ENCODE measurements at places on chromosomes 5 and 9.

- no peak for DNase-seq
Measured at GRCh38 chr5:106523852-106524251, 1146.9 kb downstream of the EFNA5 start.

- DNase-seq = no peak
Measured at GRCh38 chr5:55418994-55419968, 111.5 kb downstream of the MTREX start.

DNA sequence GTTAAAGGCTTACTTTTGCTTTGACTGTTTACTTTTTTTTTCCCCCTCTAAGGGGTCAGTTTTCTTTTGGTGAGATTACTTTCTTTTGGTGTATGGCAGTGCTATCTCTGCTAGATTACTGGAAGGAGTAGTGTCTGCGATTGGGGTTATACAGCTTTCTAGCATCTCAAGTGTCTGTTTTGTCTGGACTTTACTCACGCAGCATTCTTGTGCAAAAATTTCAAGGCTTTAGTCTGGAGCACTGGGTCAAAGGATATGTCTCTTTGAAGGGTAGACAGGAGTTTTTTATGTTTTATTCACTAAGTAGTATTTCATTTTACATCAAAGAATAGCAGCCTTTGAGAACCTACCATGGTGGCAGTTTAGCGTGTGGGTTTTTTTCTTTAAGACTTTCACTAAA lies 52.6 kb downstream of the NDUFS4 start:
- DNase-seq = no peak

- DNase-seq = no peak
Measured at GRCh38 chr5:1912951-1913565, 30.3 kb upstream of the IRX4 start.

- no peak for DNase-seq
Measured at GRCh38 chr5:157917491-157917890, 58.5 kb upstream of the CLINT1 start.

GRCh38 chr9:31776471-31776870 lies 608.0 kb upstream of the ACO1 start:
- DNase-seq = no peak

DNA sequence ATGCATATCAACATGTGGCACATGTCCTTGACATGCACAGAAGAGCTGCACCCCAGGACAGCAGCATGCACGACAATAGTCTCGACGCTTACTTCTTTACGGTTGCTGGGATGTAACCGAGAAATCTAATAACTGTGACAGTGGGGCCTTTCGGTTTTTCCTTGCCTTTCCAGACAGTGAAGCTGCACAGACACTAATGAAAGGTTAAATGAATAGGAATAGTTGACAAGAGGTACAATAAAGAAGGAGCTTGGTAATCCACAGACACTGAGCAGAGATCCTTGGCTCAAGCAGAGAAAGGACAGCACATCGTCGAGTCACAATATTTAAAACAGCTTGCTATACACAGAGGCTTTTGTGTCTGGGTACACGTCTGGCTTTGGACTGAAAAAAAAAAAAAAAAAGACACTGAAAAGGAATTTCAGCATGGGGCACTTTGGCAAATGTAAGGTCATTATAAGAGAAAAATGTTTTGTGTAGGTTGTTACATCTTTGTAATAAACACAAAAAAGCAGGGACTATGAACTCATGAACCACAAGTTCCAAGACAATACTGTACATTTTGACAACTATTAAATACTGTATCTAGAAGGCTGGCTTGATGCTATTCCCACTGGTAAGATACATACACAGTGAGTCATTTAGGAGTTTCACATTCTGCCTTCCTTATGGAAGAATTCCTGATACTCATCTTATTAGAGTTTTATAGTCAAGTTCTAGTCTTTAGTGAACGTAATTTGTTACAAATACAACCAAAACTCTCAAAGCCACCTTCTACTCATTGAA lies 5.6 kb downstream of the BNC2 start:
- DNase-seq = no peak

GRCh38 chr9:107749787-107750444 lies 260.3 kb upstream of the KLF4 start:
- DNase-seq = no peak

DNA sequence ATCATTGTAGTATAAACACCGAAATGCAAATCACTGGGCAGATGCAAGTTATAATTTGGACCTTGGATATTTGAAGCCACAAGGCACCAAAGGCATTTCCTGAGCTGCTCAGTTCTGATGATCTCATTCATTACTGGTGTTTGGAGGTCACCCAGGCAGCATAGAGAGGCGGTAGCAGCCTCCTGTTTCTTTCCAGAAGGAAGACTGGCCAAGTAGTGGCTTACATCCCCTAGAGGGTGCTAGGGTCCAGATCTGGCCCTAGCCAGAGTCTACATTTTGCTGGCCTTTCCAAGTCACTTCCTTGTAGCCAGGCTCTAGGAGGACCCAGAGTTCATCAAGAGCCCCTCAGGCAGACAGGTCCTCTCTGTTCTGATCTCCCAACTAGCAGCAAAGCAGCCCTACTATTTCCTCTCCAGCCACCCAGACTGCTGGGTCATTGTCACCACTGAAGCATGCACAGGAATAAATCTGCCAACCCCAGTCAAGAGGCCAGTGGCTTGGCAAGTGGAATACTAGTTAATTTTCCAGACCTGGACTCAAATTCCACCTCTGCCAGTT lies 33.4 kb upstream of the TTC1 start:
- no peak for DNase-seq

DNA sequence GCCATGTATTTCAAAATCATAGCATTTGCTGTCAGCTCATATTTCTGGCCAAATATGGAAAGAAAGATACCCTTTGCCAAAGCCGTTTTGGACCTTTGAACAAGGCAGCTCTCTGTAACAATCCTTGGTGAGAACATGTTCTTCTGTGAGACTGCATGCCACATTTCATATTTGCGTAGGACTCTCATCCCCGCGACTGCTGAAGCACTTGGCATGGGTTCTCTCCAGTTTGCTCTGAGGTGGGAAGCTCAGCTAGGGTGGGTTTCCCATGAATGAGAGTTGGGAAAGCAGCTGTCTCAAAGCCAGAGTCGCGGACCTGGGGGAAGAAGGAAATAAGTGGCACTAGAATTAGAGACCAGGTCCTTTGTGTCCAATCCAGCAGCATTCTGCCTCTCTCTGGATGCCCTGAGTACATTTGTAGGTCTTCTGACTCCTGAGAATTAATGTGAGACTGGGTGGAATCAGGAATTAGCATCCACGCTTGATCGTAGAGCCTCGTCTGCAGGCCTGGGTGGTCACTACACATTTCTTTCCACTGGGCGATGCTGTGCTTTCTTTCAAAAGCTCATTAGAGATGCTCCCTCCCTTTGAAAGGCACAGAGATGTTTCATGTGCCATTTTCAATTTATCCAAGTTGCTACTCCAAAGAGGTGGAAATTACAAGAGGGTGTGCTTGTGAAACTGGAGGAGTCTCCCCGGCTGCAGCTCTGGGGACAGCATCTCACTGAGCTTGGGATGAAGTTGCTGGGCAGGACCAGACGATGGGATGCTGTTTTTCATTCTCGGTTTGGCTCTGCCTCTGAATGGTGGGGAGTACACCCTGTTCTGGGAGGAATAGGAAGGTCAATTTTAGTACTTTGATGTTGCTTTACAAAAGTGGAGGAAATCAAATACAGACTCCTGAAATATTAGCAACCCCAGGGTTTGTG lies 197.2 kb downstream of the GADD45G start:
- no peak for DNase-seq

- DNase-seq = no peak
Measured at GRCh38 chr5:55521881-55522280, 12.9 kb downstream of the PLPP1 start.

GRCh38 chr5:137636099-137636498 lies 99.8 kb downstream of the KLHL3 start:
- no peak for DNase-seq

DNA sequence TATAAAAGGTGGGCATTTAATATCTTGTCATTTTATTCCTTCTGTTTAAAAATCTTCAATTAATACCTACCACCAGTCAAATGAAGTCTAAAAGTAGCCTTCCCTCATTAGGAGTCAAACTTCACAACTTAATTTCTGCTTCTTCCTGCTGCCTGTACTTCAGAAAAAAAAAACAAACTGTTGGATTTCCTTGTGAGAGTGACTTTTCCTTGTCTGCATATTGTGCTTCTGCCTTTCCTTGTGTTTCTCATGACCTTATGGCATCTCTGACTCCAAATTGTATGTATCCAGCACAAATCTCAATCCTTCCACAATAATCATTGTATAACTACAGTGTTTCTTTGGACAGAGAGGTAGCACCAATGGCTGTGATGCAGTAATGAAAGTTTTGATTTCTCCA lies 32.1 kb downstream of the GRAMD2B start:
- no peak for DNase-seq

- no peak for DNase-seq
Measured at GRCh38 chr5:103498800-103499551, 63.6 kb downstream of the NUDT12 start.

- no peak for DNase-seq
Measured at GRCh38 chr9:120292606-120293005, 287.4 kb downstream of the CDK5RAP2 start.

DNA sequence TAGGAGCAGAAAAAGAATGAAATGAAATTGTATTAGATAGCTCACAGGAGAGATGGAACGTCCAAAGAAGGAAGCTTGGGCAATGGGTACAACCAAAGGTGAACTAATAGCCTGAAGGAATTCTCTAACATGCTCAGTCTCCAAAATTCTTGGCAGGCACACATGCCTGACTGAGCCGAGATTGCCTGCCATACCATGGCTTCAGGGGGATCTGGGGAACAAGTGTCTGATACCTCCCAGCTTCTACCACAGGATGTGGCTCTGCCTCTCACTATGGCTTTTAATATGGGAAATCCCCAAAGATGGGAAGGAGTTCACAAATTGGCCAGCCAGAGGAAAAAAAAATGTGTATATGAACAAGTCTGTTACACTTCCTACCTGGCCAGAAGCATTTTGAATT lies 3.6 kb upstream of the PALM2AKAP2 start:
- DNase-seq = no peak

DNA sequence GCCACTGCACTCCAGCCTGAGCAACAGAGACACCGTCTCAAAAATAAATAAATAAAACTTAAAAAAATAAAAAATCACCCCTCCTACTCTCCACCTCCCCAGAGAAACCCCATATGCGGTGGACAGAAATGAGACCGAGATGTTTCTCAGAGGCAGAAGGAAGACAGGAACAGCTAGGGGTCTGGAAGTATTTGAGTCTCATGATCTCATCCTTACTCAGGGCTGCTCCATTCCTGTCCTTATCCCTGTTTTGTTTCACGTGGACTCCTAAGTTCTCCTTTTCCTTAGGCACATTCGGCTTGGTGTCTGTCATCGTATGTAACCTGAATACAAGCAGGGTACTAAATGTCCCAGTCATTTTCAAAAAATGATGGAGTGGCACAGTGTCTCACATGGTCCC lies 76.1 kb downstream of the C9orf50 start:
- no peak for DNase-seq

- DNase-seq = no peak
Measured at GRCh38 chr5:107154593-107154992, 516.1 kb downstream of the EFNA5 start.

DNA sequence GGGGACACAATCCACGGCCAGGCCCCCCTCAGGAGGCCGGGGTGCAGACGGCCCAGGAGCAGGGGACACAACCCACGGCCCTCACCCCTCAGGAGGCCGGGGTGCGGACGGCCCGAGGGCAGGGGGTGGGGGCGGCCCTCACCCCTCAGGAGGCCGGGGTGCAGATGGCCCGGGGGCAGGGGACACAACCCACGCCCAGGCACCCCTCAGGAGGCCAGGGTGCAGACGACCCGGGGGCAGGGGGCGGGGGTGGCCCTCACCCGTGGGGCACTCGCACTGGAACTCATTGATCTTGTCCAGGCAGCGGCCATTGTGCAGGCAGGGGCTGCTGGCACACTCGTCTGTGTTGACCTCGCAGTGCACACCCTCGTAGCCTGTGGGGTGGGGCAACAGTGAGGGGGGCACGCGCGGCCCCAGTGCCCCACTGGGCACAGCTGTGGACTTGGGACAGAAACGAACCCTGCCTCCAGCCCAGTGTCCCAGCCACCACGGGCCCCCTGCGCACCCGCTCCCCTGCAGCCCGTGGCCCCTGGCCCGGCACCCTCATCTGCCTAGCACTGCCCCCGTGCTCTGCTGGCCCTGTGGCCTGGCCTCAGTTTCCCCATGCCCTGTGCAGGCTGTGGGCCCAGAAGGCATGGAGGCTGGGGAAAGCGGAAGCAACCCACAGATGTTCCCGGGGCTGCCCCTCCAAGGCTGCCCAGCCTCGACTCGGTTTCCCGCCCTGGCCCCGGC lies 28.7 kb downstream of the NOTCH1 start:
- DNase-seq = no peak

DNA sequence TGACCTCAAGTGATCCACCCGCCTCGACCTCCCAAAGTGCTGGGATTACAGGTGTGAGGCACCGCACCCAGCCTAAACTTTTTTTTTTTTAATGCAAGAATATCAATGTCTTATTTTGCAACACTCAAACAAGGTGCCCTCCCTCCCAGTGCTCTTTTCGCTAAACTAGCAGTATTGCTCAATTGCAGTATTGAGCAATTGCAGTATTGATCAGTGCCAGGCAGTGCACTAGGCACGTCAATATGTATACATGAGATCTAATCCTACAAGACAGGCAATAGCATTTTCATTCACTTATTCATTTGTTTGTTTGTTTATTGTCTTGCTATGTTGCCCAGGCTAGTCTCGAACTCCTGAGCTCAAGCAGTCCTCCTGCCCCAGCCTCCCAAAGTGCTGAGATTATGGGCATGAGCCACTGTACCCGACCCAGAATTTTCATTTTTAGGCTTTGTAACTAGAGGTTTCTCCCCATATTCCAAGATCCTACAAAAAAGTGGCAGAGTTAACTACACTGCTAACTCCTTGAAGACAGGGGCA lies 94.5 kb downstream of the TTLL11 start:
- no peak for DNase-seq

DNA sequence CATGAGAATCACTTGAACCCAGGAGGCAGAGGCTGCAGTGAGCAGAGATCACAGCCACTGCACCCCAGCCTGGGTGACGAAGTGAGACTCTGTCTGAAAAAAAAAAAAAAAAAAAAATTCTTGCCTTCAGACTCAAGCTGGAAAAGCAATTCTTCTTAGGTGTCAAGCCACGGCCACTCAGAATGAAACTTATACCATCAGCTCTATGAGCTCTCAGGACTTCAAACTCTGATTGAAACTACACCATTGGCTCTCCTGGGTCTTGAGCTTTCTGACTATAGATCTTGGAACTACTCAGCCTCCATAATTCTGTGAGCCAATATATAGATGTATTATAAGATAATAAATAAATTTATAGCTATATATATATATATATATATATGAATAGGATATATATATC lies 12.9 kb upstream of the FGF10 start:
- no peak for DNase-seq

- DNase-seq = no peak
Measured at GRCh38 chr9:4936277-4936676, 48.8 kb upstream of the JAK2 start.

GRCh38 chr5:180161420-180162303 lies 47.3 kb downstream of the RASGEF1C start:
- DNase-seq = no peak

GRCh38 chr5:107310181-107310580 lies 360.6 kb downstream of the EFNA5 start:
- no peak for DNase-seq
